NCI-H748 treated with DMSO at 0.1 percent for 48 hours (cell line): ENCODE measurements at places on chromosomes 13 and 19.

- no peak for DNase-seq
Measured at GRCh38 chr13:111389621-111390521, 69.4 kb downstream of the TEX29 start.

GRCh38 chr13:40292108-40292507 lies 374.3 kb downstream of the FOXO1 start:
- DNase-seq, result no peak

- no peak for DNase-seq
Measured at GRCh38 chr13:76991432-76991795, 467 bp upstream of the CLN5 start.

DNA sequence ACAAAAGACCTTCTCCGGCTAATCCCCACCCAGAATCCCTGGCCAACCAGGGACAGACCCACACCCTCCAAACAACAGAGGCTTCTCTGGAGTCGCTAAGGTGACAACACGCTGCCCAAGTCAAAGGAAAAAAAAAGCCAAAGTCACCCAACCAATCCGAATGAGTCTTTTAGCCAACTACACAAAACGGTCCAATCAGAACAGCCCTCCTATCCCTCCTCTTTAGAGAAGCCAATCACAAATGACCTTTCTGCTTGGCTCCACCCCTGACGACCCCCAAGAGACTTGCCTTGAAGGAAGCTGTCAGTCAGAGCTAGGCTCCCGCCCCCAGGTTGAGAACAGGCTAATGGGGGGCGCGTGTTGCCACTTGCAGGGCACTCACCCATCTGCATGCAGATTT lies 6.6 kb upstream of the FBXW9 start:
- DNase-seq, result no peak

DNA sequence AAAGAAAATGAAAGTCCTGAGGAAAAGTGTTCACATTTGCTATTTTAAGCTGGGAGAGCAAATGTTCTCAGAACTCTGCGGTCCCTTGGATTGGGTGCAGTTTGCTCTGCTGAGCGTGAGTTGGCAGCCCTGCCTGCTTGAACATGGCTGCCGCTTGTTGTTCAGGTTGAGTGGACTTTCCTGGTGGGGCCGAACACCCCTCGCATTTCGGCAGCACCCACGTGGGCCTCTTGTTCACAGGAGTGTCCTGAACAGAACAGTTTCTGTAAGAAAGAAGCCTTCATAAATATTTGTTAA lies 10.8 kb upstream of the RNF113B start:
- no peak for DNase-seq

DNA sequence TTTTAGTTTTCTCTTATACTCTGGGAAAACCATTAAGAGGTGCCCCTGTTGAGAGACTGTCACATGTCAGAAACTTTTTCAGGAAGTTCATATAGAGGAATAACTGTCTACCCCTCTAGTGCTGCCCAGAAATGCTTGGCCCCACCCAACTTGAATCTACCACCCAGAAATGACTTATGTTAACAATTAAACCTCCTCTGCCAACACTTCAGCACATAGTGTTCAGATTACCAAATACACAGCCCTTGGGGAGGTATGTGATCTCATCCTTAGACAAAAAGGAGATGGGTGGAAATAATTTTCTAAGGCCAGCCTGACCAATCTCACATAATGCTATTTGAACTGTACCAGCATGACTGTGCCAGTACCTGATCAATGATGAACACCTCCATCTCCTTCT lies 35.6 kb downstream of the CCDC169 start:
- no peak for DNase-seq

DNA sequence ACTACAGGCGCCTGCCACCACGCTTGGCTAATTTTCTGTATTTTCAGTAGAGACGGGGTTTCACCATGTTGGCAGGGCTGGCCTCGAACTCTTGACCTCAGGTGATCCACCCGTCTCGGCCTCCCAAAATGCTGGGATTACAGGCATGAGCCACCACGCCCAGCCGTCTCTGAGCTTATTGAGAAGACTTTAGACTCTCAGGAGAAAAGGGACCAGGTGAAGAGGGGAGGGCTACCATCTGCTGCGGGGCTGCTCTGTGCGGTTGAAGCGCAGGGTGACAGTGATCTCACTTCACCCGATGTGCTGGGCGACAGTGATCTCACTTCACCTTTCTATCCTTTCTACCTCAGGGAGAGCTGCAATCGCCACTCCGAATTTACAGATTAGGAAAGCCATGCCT lies 25.3 kb downstream of the PDCD5 start:
- DNase-seq, result no peak

DNA sequence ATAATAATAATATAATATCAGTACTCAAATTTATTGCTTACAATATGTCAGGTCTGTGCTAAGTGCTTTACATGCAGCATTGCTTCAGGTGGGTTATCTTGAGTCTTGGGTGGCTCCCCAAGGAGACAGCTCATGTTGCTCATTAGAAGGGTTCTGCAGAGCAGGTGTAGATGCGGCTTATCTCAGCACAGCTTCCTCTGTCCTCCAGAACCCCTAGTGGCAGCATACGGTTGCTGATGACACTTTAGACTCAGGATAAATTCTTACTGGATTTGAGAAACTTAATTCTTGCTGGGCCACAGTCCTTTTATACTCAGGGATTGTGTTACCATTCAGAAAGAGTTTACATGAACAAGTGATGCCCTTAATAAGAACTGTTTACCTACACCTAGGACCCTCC lies 8.9 kb downstream of the COG3 start:
- DNase-seq, result no peak

- peak; percentile 67 for DNase-seq
Measured at GRCh38 chr13:110023729-110024644, 237.6 kb upstream of the IRS2 start.

- no peak for DNase-seq
Measured at GRCh38 chr19:58296104-58296503, 9.1 kb upstream of the ERVK3-1 start.

GRCh38 chr13:66576381-66576780 lies 653.8 kb downstream of the PCDH9 start:
- DNase-seq, result no peak

GRCh38 chr13:114318624-114319023 lies 4.3 kb downstream of the CHAMP1 start:
- DNase-seq, result no peak

- no peak for DNase-seq
Measured at GRCh38 chr19:48795685-48796070, 15.2 kb downstream of the BCAT2 start.

DNA sequence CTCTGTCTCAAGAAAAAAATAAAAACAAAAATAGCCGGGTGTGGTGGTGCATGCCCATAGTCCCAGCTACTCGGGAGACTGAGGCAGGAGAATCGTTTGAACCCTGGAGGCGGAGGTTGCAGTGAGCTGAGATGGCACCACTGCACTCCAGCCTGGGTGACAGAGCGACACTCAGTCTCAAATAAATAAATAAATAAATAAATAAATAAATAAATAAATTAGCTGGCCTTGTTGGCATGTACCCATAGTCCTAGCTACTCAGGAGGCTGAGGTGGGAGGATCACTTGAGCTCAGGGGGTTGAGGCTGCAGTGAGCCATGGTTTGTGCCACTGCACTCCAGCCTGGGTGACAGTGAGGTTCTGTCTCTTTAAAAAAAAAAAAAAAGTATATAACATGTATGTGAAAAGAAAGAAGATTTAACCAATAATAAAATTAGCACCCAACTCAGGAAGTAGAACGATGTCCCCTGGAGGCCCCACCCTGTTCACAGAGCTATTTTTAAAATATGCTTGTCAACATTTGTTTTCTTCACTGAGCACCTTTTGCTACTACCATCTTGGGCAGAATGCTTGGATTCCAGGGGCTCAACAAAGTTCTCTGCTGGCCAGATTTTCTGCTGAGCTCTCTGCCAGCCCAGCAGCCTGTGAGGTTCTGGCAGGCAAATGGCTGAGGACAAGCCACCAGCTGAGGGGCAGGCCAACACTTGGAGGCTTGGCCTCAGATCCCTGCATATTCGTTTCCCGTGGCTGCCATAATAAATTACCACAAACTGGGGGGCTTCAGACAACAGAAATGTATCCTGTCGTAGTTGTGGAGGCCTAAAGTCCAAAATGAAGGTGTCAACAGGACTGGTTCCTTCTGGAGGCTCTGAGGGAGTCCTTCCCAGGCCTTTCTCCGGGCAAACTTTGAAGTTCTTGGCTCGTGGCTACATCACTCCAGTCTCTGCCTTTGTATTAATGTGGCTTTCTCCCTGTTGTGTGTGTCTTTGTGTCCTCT lies 5.2 kb downstream of the SLC25A42 start:
- no peak for DNase-seq

DNA sequence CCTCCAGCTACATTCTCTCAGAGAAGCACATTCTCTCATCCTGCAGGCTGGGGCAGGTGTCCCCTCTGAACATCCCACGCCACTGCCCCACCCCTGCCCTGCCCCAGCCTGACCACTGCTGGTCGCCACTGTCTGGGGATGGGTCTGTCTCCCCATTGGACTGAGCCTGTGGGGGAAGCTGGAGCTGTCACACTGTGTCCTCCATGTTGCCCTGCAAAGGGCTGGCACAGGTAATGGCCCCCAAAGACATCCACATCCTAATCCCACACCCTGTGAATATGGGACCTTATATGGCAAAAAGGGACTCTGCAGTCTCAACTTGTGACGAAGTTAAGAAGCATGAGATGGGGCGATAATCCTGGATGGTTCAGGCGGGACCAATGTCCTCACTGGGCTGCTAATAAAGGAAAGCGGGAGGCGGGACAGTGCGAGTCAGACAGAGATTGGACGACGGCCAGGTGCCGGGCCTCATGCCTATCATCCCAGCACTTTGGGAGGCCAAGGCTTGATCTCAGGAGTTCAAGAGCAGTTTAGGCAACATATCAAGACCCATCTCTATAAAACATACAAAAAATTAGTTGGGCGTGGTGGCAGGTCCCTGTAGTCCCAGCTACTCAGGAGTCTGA lies 9.1 kb downstream of the AP2S1 start:
- DNase-seq, result no peak

- DNase-seq, result no peak
Measured at GRCh38 chr13:59274958-59275727, 888.6 kb downstream of the DIAPH3 start.

DNA sequence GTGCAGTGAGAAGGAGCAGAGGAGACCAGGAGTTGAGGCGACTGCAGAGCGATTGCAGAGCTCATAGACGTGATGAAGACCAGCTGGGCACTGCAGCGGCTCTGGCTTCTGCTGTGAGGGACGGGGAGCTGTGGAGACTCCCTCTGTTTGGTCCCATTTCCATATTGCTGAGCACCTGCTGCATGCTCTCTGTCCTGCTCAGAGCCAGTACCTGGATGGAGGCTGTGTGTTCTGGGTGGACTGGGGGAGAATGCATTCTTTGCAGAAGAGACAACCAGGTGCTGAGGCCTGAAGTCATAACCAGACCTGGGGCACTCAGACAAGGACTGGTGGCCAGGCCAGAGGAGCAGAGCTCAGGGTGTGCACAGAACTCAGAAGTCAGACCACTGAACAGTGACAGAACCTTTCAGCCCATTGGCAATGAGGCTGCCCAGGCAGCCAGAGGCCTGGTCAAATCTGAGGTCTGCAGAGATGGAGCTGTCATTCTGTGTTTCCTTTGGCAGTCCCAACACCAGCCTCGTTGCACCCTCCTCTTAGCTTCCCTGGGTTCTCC lies 1.3 kb upstream of the A1BG start:
- DNase-seq, result no peak

DNA sequence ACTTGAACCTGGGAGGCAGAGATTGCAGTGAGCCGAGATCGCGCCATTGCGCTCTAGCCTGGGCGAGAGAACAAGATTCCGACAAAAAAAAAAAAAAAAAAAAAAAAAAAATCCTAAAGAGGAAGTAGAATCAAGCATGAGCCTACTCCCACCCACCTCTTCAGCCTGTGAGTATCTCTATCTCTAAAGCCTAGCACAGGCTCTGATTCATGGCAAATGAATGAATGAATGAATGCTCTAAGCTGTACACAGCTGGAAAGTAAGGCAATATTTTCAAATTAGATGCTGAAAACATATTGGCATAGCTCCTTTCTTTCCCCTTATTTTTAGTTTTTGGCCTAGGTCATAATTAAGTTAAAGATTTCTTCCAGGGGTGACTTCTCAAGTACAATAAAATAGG lies 35.7 kb upstream of the FAM216B start:
- DNase-seq, result no peak

GRCh38 chr19:11434703-11435056 lies 241 bp downstream of the ODAD3 start:
- no peak for DNase-seq

DNA sequence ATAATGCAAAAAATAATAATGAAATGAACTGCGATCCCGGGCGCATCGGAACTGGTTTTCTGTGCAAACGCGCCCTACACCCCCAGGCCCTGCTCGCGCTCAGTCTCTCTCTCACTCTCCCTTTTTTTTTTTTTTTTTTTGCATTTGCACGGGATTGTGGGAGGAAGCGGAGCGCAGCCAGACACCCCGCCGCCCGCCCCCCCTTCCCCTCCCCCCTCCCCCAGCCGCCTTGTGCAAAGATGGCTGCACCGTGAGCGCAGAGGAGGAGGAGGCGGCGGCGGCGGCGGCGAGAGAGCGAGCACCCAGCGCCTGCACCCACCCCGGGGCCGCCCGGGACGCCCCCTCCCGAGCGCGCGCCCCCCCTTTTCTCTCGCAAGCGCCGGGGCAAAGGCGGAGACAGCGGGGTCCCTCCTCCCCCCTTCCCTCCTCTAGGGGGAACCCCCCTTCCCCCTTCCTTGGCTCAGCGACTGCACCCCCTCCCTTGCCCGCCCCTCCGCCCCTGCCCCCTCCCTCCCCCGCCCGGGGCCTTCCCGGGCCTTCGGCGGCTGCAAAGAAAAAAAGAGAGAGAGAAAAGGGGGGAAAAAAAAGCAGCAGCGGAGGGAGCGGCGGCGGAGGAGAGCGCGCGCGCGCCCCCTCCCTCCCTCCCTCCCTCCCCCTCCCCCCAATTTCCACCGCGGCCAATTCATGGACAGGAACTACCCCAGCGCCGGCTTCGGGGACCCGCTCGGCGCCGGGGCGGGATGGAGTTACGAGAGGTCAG lies at the start of gene PRR12:
TSS of gene PRR12 (plus strand) at position 212 of the 760 bp plus-strand sequence. CDS start at position 685, 473 bp downstream.
- DNase-seq, result peak; percentile 56

DNA sequence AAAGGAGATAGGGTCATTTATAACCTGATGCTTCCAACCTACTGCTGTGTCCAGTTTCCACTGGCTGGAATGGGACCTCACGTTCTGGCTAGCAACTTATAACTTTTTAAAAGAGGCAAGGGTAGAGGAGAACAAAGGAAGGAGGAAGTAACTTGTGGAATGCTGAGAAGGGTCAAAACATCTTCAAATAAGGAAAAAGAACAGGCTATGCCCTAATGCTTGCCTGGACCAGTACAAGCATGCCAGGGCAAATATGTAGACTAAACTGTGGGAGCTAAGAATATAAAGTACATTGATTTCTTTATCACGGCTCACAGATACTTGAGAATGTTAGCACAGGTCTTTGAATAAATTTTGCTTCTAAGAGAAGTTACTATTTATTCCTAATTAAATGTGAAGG lies 1.5 kb upstream of the ZNF561 start:
- no peak for DNase-seq
